Progenitor cell of endocrine pancreas (in vitro differentiated cells): ENCODE measurements at places on chromosomes 5 and 9. TPM values are rescaled to one million over a fixed set of nuclear protein-coding genes. Genes with fewer than 3 reads are reported as not detected.
A peak's percentile ranks its signal among the peaks of the same experiment; 100 is the strongest.

DNA sequence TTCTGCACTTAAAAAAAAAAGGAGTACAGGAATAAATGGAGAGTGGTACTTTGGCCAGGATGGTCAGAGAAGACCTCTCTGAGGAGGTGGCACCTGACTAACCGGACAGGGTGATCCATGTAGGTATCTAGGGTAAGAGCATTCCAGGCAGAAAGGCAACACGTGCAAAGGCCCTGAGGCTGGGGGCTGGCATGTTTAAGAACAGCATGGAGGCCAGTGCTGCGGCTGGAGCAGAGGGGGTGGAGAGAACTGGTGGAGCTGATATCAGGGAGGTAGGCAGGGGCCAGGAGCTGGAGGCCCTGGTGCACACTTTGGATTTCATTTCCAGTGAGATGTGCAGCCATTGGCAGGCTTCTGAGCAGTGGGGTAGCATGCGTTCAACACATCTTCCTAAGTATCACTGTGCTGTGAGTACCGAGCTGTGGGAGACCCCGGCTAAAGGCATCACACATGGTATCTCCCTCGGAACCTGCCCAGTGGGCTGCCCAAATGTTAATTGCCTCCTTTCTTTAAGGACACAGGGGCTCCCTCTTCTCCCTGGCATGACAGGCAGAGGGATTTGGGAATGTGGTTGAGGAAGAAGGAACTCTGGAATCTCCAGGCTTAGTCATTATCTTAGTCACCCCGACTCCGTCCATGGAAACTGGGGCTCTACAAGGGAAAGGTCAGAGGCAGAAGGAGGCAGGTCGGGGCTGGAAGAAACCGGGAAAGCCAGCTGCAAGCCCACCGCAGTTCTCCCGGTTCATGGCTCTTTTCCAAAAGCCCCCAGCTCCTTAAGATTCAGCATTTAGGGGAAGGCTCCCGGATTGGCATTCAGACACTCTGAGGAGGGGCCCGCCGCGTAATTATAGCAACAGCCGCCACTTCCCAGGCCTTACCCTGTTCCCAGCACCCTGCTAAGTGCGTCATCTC, 18.6 kb downstream of the SLC6A7 start:
- DNase-seq: no peak

- peak; percentile 70 for DNase-seq
Observed at GRCh38 chr5:101678481-101679193, 617.4 kb downstream of the SLCO4C1 start.

- DNase-seq: no peak
Observed at GRCh38 chr9:35076848-35077247, 2.9 kb downstream of the FANCG start.

GRCh38 chr5:93794954-93795353, 53.6 kb upstream of the POU5F2 start:
- DNase-seq: no peak

DNA sequence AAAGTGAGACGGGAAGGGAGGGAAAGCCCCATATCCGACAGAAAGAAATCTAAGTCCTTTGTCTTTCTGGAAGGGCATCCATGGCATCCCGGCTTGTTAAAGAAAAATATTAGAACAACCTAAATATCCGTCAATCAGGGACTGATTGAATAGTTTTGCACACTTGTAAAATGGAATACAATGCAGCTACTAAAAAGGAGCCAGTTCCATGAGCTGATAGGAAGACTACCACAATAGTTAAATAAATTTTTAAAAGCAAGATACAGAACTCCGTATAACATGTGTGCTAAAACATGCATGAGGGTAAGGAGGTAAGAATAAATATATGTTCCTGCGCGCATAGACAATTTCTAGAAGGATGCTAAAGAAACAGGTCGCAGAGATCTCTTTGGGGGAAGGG, 12.8 kb upstream of the GNPDA1 start:
- DNase-seq: no peak

GRCh38 chr9:104794070-104794469, 30.1 kb downstream of the NIPSNAP3B start:
- no peak for DNase-seq

GRCh38 chr5:56175488-56175887, 57.6 kb downstream of the ANKRD55 start:
- DNase-seq: no peak

DNA sequence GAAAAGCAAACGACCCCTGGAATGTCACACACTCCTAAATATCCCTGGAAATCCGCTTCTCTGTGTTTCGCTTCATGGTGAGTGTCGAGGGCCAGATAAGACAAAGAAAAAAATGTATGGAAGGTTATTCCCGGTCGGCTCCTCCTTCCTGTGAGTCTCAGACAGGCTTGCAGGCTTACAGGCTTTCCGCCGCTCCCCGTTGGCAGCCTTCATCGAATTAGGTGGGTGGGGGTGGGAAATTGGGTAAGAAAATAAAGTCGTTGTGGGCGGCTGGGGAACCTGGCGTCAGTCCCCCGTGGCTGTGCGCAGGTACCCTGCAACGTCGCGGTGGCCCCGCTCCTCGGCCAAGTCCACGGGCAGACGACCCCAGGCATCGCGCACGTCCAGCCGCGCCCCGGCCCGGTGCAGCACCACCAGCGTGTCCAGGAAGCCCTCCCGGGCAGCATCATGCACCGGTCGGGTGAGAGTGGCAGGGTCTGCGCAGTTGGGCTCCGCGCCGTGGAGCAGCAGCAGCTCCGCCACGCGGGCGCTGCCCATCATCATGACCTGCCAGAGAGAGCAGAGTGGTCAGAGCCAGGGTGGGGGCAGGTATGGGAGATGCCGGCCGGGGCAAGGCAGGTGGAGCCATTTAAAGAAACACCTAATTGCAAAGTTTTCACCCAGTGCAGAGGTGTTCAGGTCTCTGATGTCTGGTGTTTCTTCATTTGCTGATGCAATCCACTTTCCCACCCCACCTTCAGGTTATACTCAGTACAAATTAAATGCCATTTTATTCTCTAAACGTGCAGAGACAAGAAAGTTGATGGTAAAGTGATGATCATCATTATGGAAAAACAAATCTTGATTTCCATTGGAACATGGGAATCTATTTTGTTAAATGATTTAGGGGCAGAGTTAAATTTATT, 3.2 kb downstream of the CDKN2B start:
- DNase-seq: no peak

DNA sequence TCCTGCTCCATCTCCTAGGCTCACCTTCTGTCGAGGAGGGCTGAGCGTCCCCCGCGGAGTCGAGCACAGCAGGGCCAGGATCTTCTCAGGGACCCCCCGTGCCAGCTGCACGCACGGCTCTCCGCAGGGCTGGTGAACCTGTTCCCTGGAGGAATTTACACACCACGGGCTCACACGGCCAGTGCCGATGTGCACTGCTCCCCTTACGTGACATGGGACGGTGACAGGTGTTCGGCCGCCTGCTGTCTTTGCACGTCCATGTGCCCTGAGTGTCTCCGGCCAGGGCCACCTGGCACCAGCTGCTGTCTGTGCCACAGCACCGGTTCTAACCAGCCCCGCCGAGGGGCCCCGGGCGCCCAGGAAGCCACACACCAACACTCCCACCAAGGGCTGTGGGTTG, 8.7 kb upstream of the AGPAT2 start:
- no peak for DNase-seq

DNA sequence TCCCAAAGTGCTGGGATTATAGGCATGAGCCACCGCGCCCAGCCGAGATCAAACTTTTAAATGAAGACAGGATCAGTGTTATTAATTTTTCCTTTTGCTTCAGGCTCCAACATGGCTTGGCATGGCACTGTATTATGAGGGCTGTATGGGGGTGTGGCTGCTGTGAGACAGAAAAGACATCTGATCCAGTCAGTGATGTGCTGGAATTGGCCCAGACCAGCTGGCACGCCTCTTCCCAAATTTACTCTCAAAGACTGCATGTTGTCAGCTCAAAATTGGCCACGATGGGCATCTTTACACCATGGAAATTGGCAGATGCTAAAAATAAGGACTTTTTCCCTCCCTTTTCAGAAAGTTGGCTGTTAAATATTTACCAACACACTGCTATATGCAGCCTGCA, 12.1 kb upstream of the COL27A1 start:
- DNase-seq: no peak

- no peak for DNase-seq
Observed at GRCh38 chr5:36777105-36777757, 99.3 kb upstream of the NIPBL start.

- DNase-seq: no peak
Observed at GRCh38 chr9:128792134-128792533, 5.1 kb downstream of the TBC1D13 start.

- peak; percentile 33 for DNase-seq
Observed at GRCh38 chr5:135569755-135570452, 8.9 kb downstream of the CXCL14 start.

DNA sequence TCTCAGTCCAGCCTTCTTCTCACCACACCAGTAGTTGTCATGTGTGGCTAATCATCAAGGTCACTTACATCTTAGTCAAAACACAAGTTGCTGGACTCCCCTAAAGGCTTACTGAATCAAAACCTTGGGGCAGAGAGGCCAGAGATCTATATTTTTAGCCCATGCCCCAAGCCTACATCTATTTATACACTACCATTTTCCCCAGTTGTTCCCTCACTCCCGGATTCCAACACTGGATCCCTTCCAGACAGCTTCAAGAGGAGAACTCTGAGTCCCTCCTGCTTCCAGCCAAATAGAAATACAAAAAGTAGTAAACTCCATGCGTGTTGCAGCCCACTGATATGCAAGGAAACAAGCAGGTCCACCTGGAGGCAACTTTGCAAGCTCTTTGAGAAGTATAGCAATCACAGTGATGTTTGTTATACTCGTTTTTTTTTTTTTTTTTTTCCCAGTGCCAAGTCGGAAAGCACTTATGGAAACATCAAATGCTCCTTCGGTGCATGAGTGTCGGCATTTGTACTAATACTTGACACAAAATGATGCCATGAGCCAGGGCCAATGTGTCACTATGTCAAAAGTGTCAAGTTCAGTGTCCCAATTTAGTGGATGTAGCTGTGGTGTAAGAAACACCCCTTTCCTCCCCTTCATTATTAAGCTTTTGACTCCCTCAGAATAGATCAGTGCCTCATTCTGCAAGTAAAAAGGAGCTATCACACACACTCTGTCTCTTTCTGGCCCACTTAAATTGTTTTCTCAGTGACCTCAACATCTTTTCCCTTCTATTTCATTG, 594.2 kb upstream of the SGCD start:
- DNase-seq: no peak

OR1J1 gene
- total RNA-seq: not detected in 2 replicates

C9orf85 gene
- 12.3 and 16.1 TPM in 2 replicates for total RNA-seq

ARAP3 gene
- 6.2 and 6.4 TPM in 2 replicates for total RNA-seq

IL31RA gene
- 0.17 TPM in 1 of 2 replicates, not detected in the other for total RNA-seq

PCDHGA12 gene
- total RNA-seq: 2.9 and 3.2 TPM in 2 replicates

PTPN3 gene
- 3.7 and 4.8 TPM in 2 replicates for total RNA-seq

FGF18 gene
- total RNA-seq: 2.3 and 2.6 TPM in 2 replicates

CA9 gene
- total RNA-seq: 0.31 and 0.49 TPM in 2 replicates

IFNB1 gene
- not detected in 2 replicates for total RNA-seq
